Sciatic nerve (tissue), 2 donors: ENCODE measurements at places on chromosomes 5 and 9. TPM values are rescaled to one million over a fixed set of nuclear protein-coding genes. Genes with fewer than 3 reads are reported as not detected.

SPINK13 gene
- total RNA-seq = not detected

SPINK4 gene
- not detected for total RNA-seq

OR2Y1 gene
- not detected for total RNA-seq

BAAT gene
- not detected for total RNA-seq

SNCAIP gene
- total RNA-seq = 8.1 TPM

PRDM9 gene
- not detected for total RNA-seq

ANKRD31 gene
- 0.53 TPM for total RNA-seq

NR2F1 gene
- 181 TPM for total RNA-seq

PRXL2C gene
- total RNA-seq = 21.0 TPM

SARDH gene
- total RNA-seq = 6.0 TPM
